ENCODE measurements at places on chromosomes 5 and 9.

DNA sequence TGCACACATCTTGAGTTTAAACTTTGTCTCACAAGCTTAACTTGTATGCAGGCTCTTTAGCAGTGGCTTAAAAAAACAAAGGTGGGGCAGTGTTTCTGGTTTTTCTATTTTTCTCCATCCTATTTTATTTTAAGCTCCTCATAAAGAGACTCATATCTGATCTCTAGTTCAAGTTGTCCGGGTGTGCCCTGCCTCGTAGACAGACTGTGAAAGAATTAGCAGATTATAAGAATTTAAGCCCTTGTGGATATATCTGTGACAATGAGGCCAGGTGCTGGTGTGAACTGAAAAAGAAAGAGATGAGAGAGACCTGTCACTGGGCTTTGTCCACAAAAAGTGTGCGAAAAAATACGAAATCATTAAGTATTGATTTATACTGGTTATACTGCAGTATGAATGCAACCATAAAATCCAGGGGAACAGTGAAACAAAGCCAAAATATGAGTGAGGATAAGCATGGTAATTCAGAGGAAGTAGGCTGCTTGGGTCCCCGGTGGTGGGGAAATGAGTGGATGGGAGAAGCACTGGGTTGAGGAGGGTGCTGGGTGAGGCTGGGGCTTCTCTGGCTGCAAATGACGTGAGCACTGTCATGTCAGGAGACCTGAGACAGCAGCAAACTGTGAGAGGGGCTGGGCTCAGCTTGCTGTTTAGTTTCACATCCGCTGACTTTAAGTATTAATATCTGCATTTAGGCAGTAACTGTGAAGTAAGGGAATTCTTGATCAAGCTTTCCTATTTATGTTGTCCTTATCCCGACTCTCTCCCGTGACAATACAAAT, 179.7 kb upstream of the ANKRD55 start:
- peak; percentile 92 for ATAC-seq

DNA sequence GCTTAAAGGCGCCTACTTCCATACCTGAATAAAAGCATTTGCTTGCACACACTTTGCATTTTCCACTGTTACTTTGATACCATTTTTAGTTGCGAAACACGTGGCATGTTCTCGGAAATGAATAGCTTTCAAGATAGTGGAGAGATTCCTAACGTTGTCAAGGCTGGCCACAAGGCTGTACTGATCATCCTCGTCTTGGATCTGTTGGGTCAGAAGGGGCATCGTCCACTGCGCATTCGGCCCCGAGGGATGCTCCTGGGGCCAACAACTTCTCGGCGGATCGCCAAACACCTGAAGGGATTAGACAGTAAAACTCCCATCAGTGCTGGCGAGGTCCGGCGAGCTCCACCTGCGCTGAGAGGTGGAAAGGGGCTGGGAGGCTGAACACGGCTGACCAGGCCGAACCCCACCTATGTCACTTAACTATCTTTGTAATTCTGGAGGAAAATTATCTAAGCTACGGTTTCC, 599 bp downstream of the RAD1 start:
- peak; percentile 2 for ATAC-seq

GRCh38 chr9:124019771-124020519, 8.4 kb downstream of the LHX2 start:
- no peak for ATAC-seq

DNA sequence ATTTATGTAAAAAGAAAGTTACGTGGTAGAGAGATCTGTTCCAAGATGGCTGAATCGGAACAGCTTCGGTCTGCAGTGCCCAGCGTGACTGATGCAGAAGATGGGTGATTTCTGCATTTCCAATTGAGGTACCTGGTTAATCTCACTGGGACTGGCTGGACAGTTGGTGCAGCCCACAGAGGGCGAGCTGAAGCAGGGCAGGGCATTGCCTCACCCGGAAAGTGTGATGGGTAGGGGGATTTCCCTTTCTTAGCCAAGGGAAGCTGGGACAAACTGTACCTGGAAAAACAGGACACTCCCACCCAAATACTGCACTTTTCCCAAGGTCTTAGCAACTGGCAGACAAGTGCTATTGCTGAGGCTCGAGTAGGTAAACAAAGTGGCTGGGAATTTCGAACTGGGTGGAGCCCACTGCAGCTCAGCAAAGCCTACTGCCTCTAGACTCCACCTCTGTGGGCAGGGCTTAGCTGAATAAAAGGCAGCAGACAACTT, 13.1 kb upstream of the HSD17B4 start:
- ATAC-seq = no peak

DNA sequence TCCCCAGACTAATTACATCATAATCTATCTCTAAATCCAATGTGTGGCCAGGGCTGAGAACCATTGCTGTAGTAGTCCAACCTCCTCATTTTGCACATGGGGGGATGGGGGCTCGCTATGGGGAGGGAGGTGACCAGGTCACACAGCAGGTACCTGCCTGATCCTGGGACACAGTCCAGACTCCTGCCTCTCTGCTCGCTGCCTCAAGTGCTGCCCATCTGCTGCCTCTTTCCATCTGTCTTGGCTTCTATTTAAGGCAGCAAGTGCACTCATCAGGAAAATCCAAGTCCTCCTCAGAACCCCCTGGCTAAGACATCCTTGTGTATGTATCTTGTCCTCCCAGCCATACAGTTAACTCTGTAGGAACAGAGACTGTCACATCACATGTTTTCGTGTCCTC, 57.7 kb upstream of the FRRS1L start:
- ATAC-seq = no peak

DNA sequence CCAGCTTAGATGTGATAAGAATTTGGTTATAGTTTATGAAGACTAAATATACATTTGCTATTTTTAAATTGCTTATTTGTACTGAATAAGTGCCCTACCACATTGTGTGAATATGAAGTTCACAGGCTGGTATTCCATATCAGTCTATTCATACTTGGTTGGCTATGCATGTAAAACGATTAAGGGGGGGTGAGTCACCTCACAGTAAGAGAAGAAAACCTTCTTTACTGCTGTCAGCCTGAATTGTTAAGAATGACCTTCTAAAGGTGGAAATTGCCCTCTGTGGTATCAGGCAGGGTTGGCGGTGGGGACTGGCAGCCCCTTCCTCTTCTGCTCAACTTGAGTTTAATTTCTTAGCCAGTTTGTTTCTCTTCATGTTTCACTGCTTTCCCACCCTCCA, 127.0 kb upstream of the RPS23 start:
- ATAC-seq = no peak

GRCh38 chr5:84259283-84260045, 125.2 kb downstream of the EDIL3 start:
- no peak for ATAC-seq

DNA sequence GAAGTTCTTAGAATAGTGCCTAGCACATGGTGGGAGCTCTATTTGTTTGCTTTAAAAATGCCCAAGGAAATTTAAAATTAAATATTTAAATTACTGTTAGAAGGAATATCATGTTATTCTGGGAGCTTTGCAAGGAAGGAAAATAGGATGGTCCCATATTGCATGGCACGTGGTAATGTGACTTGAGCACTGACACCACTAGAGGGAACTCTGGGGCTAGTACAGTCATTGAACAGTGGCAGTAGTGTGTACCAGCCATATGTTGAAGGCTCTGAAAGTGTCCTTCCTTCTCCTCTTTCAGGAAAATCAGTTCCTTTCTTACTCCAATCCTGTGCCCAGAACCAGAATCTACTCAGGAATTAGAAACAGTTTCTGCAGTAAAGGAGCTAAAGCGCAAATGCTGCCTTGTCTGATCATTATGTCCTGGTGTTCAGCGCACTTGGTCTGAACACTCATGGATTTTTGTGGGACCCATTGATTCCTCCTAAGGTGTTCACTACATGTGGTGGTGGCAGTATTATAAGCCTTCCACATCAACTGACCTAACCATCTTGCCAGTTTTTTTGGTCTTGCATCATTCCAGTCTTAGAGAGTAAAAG, 54.1 kb downstream of the GDA start:
- ATAC-seq = peak; percentile 53

GRCh38 chr9:88678008-88678407, 143.0 kb downstream of the NXNL2 start:
- no peak for ATAC-seq

- ATAC-seq = no peak
Observed at GRCh38 chr5:143244990-143245389, 158.5 kb downstream of the NR3C1 start.

DNA sequence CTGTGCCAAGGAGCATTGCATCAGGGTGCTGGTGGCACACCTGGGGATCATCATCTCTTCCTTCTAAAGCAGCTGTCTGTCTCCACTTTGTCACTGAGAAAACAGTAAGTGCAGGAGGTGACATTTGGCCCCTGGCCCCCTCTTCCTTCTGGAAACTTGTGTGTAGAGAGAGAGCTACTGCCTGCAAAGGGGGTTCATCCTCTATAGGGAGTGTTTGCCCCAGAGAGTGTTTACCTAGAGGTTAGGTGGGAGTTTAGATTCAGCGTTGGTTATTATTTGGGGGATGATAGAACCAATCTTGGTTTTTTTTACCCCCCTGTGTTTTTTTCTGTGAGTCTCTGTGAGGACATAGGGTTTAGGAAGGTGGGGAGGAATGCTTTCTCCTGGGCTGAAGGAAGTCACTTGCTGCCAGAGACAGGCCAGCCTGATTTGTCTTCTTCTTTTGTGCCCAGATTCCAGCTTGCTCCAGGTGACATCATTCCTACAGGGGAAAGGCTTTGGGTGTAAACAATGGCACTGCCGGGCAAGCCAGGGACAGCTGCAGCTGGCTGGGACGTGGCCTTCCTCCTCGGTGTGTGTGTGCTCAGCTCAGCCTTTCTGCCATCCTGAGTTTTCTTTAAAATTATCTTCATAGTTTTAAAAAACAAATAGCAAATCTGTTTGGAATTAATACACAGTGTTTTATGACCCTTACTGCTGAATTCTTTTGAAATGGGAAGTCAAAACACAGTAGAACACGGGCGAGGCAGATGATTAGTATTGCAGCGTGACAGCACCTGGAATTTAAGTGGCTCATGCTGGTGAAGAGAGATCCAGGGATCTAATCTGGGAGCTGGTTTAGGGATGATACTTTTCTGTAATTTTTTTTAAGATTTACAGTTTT, 24.5 kb downstream of the PRRC2B start:
- no peak for ATAC-seq

GRCh38 chr5:128409166-128409800, 128.8 kb downstream of the FBN2 start:
- ATAC-seq = no peak

- ATAC-seq = no peak
Observed at GRCh38 chr9:129483415-129484351, 137.2 kb downstream of the C9orf50 start.

All from stimulated activated memory B cell treated with anti-CD40 and anti-IgM and Interleukin-4, amounts not matched to agents 10 μg/mL and 1 μg/mL and 100 μg/mL, for 72 hours (primary cell).